ENCODE measurements at places on chromosomes 11 and 22. TPM values are rescaled to one million over a fixed set of nuclear protein-coding genes. Genes with fewer than 3 reads are reported as not detected.

UBQLNL gene
- not detected for total RNA-seq

GRCh38 chr11:86678823-86679222 lies 6.4 kb upstream of the ME3 start:
- peak; percentile 76 for DNase-seq

CCND1 gene
- total RNA-seq = 137 TPM

NTM gene
- not detected for total RNA-seq

- DNase-seq = no peak
Measured at GRCh38 chr11:70568814-70569617, 170.7 kb downstream of the CTTN start.

GRCh38 chr11:72836111-72836510 lies 21.9 kb downstream of the ATG16L2 start:
- no peak for DNase-seq

GRCh38 chr11:84316866-84317555 lies 1030.8 kb upstream of the CCDC90B start:
- DNase-seq = no peak

DNA sequence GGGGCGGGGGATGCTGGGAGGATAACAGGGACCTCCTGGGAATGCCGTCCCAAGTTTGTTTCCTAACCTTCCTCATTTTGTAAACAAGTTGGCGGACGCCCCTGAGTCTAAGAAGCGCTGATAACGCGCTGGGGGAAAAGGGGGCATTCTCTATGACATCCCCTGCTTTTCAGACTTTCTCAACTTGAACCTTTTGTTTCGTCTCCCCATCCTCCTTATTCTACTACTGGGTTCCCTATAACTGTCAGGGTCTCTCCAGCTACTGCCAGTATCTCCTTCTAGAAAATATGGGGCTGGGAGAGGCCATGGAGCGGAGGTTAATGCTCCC lies 654 bp downstream of the TMEM86A start:
- no peak for DNase-seq

BBOX1 gene
- total RNA-seq = not detected
